ENCODE measurements at places on chromosomes 4 and X. TPM values are rescaled to one million over a fixed set of nuclear protein-coding genes. Genes with fewer than 3 reads are reported as not detected.

The ARSH gene
- total RNA-seq, result 0.13 TPM

DNA sequence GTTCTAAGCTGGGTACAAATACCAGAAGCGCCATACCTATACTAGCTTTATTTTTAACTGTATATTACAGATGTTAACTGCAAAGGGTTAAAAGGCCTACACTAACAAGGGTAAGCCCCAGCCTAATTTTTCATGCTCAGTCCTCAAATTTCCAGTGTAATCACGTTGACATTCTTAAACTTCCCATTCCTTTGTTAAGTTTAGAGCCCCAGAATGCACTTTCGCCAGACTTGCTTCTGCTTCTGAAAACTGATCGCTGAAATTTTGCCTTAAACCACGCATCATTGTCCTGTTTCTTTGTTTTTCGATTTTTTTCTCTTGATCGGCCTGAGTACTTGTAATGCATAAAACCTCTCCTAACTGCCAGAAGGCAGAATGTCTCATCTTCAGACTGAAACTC is 2141.9 kb upstream of the AGA start:
- DNase-seq, result no peak

The ADH1A gene
- total RNA-seq, result not detected

GRCh38 chrX:119089619-119090018 is 16.8 kb downstream of the CT47C1 start:
- no peak for DNase-seq

The GRIA2 gene
- total RNA-seq, result not detected

The ODAPH gene
- not detected for total RNA-seq

GRCh38 chr4:1207603-1208265 is 35.4 kb upstream of the SPON2 start:
- no peak for DNase-seq

GRCh38 chr4:8495803-8496202 is 55.2 kb downstream of the TRMT44 start:
- DNase-seq, result no peak

- DNase-seq, result peak; percentile 13
Measured at GRCh38 chrX:37746218-37746941, 33.5 kb upstream of the CYBB start.

GRCh38 chr4:53484911-53485657 is 106.2 kb downstream of the LNX1 start:
- DNase-seq, result no peak

DNA sequence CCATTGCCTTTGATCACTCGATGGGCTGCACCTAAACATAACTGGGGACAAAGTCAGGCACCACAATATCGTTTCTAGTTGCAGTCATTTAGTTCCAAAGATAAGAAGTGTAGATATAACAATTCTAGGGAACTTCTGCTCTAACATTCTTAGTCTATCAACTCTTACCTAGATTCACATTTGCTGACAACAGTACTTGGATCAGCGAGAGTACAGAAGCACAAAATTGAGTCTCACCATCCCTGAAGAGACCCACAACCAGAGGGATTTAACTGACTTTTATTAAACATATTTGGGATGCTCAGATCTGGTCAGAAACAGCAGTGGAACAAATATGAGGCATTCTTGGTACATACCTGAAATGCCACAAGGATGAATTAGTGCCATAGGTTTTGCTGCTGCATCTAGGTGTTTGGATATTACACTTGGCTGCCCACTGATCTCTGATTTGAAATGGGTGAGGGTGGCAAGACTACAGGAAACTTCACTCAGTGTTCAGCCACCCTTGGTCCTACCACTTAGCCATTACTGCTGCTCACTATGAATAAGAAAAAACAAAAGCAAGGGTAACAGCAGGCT is 28.9 kb upstream of the HUWE1 start:
- no peak for DNase-seq

Data from bronchial epithelial cell (primary cell).